Cortex of kidney (tissue), 1 donor: ENCODE measurements at places on chromosomes 13 and 19.

- DNase-seq = no peak
These were observed 39.5 kb downstream of the SIAH3 start for GRCh38 chr13:45811891-45812694.

- DNase-seq = no peak
These were observed 31.5 kb downstream of the ADPRHL1 start for GRCh38 chr13:113421673-113422270.

DNA sequence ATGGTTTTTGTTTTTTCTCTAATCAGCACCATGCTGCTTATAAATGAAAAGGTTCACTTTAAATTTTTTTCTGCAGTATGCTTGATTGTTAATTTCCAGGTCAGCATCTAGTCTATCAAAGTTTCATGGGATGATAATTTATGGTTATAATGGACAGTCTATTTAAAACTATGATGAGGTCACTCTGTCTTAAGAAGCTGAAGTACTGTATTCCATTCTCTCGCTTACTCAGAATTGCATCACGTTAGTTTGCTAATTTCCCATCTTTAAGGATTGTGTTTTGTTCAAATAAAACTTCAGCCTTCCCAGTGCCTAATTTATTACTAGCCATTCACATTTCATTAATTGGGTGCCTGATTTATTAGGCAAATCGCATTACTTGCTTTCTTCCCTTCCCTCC is 94.3 kb downstream of the GPC6 start:
- DNase-seq = no peak

GRCh38 chr13:80276371-80277289 is 64.3 kb downstream of the SPRY2 start:
- DNase-seq = no peak

DNA sequence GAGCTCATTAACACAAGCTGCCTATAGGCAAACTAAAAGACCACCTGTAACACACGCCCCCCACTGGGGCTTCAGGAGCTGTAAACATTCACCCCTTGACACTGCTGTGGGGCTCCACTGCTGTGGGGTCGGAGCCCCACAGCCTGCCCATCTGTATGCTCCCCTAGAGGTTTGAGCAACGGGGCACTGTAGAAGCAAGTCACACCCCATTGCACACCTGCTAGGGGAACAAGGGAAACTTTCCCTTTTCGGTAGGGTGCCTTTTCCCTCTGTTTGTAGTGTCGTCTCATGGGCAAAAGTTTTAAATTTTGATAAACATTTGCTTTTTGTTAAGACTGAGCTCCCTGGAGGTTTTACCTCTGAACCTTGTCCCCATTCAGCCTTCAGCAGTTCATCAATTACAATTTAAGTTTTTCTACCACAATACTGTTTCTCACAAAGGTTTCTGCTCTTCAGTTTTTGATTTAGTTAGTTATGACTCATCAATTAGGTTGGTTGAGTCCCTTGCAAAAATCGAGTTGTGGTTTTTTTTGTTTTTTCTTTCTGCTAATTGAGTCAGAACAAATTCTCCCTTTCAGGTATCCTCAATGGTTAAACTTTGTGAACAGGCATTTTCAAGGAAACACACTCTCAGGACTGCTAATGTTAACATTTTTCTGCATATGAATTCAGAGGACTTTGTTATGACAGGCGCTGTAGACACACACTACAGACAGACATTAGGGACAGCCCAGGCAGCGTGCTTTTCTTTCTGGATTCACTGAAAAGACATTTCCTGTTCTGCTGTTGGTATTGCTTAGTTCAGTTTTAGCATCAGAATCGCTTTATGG is 35.1 kb downstream of the ZNF433 start:
- no peak for DNase-seq

GRCh38 chr13:110366733-110367132 is 59.6 kb downstream of the COL4A2 start:
- no peak for DNase-seq

- no peak for DNase-seq
These were observed 1.6 kb downstream of the P2RY11 start for GRCh38 chr19:10112895-10113591.

GRCh38 chr13:34357435-34358232 is 539.7 kb downstream of the RFC3 start:
- DNase-seq = no peak

DNA sequence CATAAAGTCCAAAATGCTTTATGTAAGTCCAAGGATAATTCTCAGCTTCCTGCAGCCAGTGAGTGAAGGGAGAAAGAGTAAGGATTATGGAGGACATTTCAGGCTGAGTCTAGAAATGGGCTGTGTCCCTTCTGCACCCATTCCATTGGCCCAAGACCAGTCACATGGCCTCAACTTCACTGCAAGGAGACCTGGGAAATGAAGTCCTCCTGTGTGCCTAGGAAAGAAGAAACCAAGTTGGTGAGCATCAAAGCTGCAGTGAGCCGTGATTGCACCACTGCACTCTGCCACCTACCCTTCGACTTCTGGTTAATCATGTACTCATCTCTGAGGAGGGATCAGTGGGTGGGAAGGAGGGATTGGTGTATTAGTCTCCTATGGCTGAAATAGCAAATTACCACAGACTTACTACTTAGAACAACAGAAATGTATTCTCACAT is 3.6 kb upstream of the CD37 start:
- DNase-seq = no peak

GRCh38 chr13:101691341-101691860 is 238.9 kb downstream of the ITGBL1 start:
- DNase-seq = no peak

DNA sequence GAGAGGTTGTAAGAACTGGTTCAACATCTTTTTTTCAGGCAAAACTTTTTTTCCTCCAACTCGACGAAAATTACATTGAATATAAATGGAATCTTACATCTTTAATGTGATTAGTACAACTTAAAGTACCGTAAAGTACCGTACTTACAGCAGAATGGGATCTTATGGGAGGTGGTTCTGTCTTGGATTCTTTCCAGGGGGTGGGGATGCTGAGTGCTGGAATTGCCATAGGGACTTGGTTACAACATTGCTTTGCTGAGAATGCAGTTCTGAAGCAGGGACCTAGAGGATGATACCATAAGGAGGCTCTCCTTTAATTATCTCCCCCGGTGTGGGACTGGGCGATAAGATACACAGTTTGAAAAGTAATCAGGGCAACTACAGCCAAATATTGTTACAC is 186.4 kb downstream of the KLF5 start:
- DNase-seq = no peak

GRCh38 chr19:23783636-23784035 is 24.9 kb upstream of the ZNF681 start:
- DNase-seq = no peak

DNA sequence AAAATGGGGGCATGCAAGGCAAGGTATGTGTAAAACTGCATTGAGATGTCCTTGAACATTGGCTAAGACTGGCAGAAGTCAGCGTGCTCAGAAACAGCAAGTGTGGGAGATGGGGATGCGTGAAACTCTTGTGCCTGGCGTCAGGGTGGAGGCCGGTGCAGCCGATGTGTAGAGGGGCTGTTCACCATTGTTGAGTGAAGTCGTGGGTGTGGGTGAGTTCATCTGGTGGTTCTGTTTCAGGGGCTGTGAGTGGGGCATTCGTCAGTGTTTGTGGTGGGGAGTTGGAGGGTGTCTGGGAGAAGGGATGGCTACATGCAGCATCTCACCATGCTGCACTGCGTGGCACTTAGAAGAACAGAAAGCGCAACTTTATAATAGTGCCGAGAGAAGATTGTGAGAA is 11.4 kb upstream of the MIA start:
- DNase-seq = no peak

GRCh38 chr13:99165753-99166587 is 34.7 kb upstream of the UBAC2 start:
- DNase-seq = no peak

GRCh38 chr13:101390461-101390860 is 25.8 kb downstream of the NALCN start:
- no peak for DNase-seq

DNA sequence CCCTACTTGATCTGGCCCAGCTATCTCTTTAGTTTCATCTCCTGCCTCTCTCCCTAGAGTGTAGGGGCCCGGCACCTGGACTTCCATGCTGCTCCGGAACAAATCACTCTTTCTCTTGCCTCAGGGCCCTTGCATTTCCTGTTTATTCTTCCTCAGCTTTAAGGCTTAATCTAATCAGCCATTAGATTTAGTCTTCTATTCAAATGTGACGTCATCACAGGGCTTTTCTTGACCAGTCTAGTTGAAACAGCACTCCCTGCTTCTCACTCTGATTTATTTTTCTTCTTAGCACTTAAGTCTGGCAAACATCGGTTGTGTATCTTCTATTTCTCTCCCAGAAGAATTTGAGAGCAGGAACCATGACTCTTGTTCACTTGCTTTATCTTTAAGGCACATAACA is 564.1 kb downstream of the EFNB2 start:
- DNase-seq = no peak

GRCh38 chr19:35963514-35963913 is 27.3 kb downstream of the LRFN3 start:
- no peak for DNase-seq

DNA sequence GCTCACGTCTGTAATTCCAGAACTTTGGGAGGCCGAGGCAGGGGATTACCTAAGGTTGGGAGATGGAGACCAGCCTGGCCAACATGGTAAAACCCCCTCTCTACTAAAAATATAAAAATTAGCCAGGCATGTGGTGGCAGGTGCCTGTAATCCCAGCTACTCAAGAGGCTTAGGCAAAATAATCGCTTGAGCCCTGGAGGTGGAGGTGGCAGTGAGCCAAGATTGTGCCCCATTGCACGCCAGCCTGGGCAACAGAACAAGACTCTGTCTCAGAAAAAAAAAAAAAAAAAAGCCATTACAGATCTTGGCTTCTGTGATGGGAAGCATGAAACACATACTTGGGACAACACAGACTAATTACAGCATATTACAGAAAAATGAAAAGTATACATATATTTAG is 1404.5 kb upstream of the SPRY2 start:
- DNase-seq = no peak
